ENCODE measurements at places on chromosomes 16 and 17. TPM values are rescaled to one million over a fixed set of nuclear protein-coding genes. Genes with fewer than 3 reads are reported as not detected.

- H3K4me1 ChIP-seq = peaks cover 23% of the 10 kb centered on the region
- no peak overlapping the region for H3K4me3 ChIP-seq
- no peaks in the 10 kb centered on the region for H3K36me3 ChIP-seq
- peak overlapping the region; percentile 42 for H3K27ac ChIP-seq
- H3K27me3 ChIP-seq = no peaks in the 10 kb centered on the region
Observed at GRCh38 chr17:28554565-28554964, 2.1 kb upstream of the UNC119 start.

GRCh38 chr16:75481475-75481874, 13.8 kb downstream of the CHST6 start:
- no peak overlapping the region for H3K4me3 ChIP-seq
- no peaks in the 10 kb centered on the region for H3K36me3 ChIP-seq
- no peaks in the 10 kb centered on the region for H3K27me3 ChIP-seq
- no peak overlapping the region for H3K27ac ChIP-seq

- H3K36me3 ChIP-seq = peaks cover 4% of the 10 kb centered on the region
- no peaks in the 10 kb centered on the region for H3K27me3 ChIP-seq
- no peak overlapping the region for H3K4me3 ChIP-seq
- DNase-seq = no peak
Observed at GRCh38 chr16:30722443-30722842, 23.5 kb downstream of the SRCAP start.

- peaks cover 31% of the 10 kb centered on the region for H3K27me3 ChIP-seq
- H3K4me3 ChIP-seq = no peak overlapping the region
- no peaks in the 10 kb centered on the region for H3K4me1 ChIP-seq
- no peak for DNase-seq
Observed at GRCh38 chr17:77786740-77787505, 171.6 kb upstream of the TNRC6C start.

DNA sequence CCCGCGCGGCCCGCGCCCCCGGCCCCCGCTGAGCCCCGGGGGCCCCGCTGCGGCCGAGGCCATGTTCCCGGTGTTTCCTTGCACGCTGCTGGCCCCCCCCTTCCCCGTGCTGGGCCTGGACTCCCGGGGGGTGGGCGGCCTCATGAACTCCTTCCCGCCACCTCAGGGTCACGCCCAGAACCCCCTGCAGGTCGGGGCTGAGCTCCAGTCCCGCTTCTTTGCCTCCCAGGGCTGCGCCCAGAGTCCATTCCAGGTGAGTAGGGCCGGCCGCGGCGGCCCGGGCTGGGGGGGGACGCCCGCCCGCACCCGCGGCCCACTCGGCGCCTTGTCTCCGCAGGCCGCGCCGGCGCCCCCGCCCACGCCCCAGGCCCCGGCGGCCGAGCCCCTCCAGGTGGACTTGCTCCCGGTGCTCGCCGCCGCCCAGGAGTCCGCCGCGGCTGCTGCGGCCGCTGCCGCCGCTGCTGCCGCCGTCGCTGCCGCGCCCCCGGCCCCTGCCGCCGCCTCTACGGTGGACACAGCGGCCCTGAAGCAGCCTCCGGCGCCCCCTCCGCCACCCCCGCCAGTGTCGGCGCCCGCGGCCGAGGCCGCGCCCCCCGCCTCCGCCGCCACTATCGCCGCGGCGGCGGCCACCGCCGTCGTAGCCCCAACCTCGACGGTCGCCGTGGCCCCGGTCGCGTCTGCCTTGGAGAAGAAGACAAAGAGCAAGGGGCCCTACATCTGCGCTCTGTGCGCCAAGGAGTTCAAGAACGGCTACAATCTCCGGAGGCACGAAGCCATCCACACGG, 504 bp downstream of the MAZ start:
- DNase-seq = peak; percentile 71
- H3K4me3 ChIP-seq = peak overlapping the region; percentile 84
- H3K27ac ChIP-seq = peak overlapping the region; percentile 93
- peaks cover 38% of the 10 kb centered on the region for H3K4me1 ChIP-seq
- no peaks in the 10 kb centered on the region for H3K36me3 ChIP-seq
- H3K27me3 ChIP-seq = no peaks in the 10 kb centered on the region

DNA sequence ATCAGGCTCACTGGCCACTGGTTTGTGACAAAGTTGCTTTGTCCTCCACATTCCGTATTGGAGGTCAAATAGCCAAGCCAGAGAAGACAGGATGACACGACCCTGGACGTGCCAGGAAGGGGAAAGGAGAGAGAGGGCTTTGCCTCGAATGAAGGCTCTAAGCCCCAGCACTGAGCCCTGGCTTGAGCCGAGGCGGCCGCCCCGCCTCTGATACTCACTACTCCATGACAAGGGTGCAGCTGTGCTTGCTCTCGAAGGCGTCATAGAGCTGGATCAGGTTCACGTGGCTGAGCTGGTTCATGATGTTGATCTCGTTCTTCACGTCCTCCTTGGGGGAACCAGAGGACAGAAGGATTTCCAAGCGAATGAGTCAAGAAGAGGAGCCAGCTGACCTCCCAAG, 19.3 kb downstream of the MYLK3 start:
- no peaks in the 10 kb centered on the region for H3K4me1 ChIP-seq
- no peaks in the 10 kb centered on the region for H3K27me3 ChIP-seq
- no peak for DNase-seq
- H3K4me3 ChIP-seq = no peak overlapping the region
- H3K27ac ChIP-seq = no peak overlapping the region

Gene CCL22
- total RNA-seq = not detected

DNA sequence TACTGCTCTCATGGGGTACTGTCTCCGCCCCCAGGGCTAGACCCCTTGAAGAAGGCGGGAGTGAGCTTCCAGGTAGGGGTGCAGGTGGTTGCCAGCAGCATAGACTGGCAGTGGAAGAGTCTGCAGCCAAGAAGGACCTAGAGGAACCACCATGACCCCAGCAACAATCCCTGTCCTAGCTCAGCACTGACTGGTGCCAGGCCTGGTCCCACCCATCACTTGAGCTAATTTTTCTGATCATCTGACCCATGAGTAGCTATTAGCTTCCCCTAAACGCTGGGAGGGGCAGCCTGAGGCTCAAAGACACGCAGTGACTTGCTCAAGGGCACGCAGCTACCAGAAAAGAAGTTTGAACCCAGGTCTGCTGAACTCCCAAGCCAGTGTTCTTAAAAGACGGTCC, 945 bp downstream of the PRM3 start:
- no peaks in the 10 kb centered on the region for H3K36me3 ChIP-seq
- H3K27me3 ChIP-seq = no peaks in the 10 kb centered on the region
- H3K4me1 ChIP-seq = peaks cover 10% of the 10 kb centered on the region
- no peak overlapping the region for H3K27ac ChIP-seq

DNA sequence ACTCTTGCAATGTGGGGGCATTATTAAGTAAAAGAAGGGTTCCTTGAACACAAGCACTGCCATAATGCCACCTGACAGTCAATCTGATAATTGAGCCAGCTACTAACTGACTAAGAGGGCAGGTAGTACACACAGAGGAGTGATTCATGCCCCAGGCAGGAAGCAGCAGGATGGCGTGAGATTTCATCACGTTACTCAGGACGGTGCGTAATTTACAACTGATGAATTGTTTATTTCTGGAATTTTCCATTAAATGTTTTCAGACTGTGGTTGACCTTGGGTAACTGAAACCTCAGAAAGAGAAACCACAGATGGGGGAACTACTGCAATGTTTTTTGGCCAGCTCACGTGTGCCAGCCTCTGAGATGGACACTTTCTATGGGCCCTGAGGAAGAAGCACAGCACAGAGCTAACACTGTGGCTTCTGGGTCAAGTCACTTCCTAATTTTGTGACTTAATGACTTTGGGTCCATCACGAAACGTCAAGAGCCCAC, 46.7 kb downstream of the C17orf67 start:
- DNase-seq = peak; percentile 48
- no peaks in the 10 kb centered on the region for H3K4me1 ChIP-seq
- no peaks in the 10 kb centered on the region for H3K36me3 ChIP-seq
- H3K27me3 ChIP-seq = no peaks in the 10 kb centered on the region
- H3K27ac ChIP-seq = peak overlapping the region; percentile 23

DNA sequence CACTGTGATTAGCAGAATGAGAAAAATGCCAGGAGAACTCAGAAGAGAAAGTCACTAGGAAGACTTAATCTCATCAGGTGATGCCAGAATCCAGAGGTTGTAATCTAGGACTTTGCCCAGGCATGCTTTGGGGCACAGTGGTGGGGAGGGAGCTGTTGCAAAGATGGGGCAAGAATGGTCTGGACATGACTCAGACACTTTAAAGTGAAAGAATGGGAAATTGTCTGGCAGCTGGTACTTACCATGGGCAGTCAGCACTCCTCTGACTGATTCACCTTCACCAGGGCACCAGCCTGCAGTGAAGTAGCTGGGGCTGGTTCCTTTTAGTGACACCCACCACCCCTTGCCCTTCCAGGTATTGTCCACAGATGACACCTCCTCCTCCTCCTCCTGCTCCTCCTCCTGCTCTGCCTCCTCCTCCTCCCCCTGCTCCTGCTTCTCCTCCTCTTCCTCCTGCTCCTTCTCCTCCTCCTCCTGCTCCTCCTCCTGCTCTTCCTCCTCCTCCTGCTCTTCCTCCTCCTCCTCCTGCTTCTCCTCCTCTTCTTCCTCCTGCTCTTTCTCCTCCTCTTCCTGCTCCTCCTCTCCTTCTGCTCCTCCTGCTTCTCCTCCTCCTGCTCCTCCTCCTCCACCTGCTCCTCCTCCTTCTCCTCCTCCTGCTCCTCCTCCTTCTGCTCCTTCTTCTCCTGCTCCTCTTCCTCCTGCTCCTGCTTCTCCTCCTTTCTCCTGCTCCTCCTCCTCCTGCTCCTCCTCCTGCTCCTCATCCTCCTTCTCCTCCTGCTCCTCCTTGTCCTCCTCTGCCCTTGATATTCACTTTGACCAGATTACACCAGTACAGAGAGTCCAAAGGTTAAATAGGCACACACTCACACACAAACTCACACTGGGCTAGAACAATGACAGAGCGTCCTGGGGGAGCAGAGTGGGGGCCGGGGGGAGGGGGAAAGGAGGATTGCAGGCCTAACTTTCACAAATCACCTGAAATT, at the start of gene CHD9NB:
Gene CHD9NB, minus strand, starts transcription at position 379 of the 983 bp plus-strand sequence. CDS start 8,739 bp downstream, outside the sequence.
- no peaks in the 10 kb centered on the region for H3K27me3 ChIP-seq
- H3K27ac ChIP-seq = peak within 1 kb of the TSS; percentile 26
- H3K36me3 ChIP-seq = no peaks in the 10 kb centered on the region
- H3K4me3 ChIP-seq = no peak within 1 kb of the TSS
- H3K4me1 ChIP-seq = peaks cover 16% of the 10 kb centered on the region

Gene ACE
- total RNA-seq = 4.2 TPM

GRCh38 chr16:49969091-49970030, 55.7 kb upstream of the CNEP1R1 start:
- peak; percentile 54 for DNase-seq
- H3K27me3 ChIP-seq = no peaks in the 10 kb centered on the region
- H3K4me1 ChIP-seq = no peaks in the 10 kb centered on the region

Gene TBC1D3D
- not detected for total RNA-seq

- no peak for DNase-seq
- H3K27me3 ChIP-seq = no peaks in the 10 kb centered on the region
- no peak overlapping the region for H3K4me3 ChIP-seq
Observed at GRCh38 chr16:82685526-82685925, 58.8 kb downstream of the CDH13 start.

GRCh38 chr17:56313201-56313600, 159.9 kb downstream of the ANKFN1 start:
- no peaks in the 10 kb centered on the region for H3K27me3 ChIP-seq
- no peak overlapping the region for H3K4me3 ChIP-seq
- H3K36me3 ChIP-seq = no peaks in the 10 kb centered on the region
- H3K27ac ChIP-seq = no peak overlapping the region
- no peaks in the 10 kb centered on the region for H3K4me1 ChIP-seq

- H3K36me3 ChIP-seq = no peaks in the 10 kb centered on the region
- no peak overlapping the region for H3K4me3 ChIP-seq
- no peak for DNase-seq
- H3K4me1 ChIP-seq = no peaks in the 10 kb centered on the region
Observed at GRCh38 chr17:3590768-3591167, 18.4 kb downstream of the TRPV1 start.

DNA sequence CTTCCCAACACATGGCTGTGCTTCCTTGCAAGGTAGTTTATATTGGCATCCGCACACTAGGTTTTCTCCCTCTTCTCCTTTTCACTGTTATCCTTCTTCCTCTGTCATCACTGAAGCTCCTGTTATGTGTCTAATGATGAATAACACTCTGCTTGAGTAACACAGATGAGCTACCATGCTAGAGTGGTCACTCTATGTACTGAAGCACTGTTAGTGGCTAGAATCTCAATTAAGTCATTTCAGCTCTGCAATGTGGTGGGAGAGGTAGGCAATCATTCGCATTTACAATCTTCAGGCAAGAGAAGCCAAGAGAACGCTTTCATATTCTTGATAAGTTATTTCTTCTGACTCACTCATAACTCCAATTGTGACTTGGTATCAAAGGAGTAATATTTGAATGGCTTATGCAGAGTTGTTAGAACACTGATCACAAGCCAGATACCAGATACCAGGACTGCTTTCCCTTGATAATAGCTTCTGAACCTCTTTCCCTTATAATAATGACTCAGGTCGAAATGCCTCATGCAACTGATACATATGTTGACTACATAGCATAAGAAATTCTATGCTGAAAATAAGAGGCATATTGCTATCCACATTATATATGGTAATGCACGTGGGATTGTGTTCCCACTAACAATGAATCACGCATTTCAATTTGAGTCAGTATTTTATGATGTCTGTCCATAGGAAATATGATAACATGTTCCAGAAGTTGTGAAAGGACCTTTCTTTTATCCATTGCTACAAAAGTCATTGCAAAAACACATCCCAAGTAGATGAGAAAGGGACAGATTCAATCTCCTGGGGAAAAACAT, 158.0 kb upstream of the HS3ST3A1 start:
- no peaks in the 10 kb centered on the region for H3K4me1 ChIP-seq
- no peak overlapping the region for H3K27ac ChIP-seq
- H3K36me3 ChIP-seq = no peaks in the 10 kb centered on the region
- no peaks in the 10 kb centered on the region for H3K27me3 ChIP-seq
- no peak for DNase-seq

Gene MMP25
- total RNA-seq = 0.60 TPM

DNA sequence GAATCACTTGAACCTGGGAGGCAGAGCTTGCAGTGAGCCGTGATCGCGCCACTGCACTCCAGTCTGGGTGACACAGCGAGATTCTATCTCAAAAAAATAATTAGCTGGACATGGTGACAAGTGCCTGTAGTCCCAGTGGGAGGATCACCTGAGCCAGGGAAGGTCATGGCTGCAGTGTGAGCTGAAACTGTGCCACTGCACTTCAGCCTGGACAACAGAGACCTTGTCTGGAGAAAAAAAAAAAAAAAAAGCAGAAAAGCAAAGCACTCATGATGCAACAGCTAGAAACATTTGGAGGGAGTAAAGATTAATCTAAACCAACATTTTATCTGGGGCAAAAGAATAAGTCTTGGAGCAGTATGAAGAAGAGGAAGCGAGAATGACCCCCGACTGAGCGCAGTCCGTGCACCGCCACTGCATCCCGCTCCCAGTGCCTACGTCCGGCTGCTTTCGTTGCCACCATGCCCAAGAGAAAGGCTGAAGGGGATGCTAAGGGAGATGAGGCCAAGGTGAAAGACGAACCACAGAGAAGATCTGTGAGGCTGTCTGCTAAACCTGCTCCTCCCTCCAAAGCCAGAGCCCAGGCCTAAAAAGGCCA, 8.2 kb downstream of the PRPSAP1 start:
- H3K4me3 ChIP-seq = no peak overlapping the region
- no peaks in the 10 kb centered on the region for H3K36me3 ChIP-seq
- no peaks in the 10 kb centered on the region for H3K4me1 ChIP-seq
- no peak for DNase-seq
- no peak overlapping the region for H3K27ac ChIP-seq
